Stimulated activated CD8-positive, alpha-beta memory T cell treated with anti-CD3 and anti-CD28 coated beads, Interleukin-2, amount 100 ng/mL, for 1 hour (primary cell): ENCODE measurements at places on chromosomes 16 and 17.

GRCh38 chr17:40373999-40374398 lies 9.5 kb upstream of the GJD3 start:
- DNase-seq = no peak

DNA sequence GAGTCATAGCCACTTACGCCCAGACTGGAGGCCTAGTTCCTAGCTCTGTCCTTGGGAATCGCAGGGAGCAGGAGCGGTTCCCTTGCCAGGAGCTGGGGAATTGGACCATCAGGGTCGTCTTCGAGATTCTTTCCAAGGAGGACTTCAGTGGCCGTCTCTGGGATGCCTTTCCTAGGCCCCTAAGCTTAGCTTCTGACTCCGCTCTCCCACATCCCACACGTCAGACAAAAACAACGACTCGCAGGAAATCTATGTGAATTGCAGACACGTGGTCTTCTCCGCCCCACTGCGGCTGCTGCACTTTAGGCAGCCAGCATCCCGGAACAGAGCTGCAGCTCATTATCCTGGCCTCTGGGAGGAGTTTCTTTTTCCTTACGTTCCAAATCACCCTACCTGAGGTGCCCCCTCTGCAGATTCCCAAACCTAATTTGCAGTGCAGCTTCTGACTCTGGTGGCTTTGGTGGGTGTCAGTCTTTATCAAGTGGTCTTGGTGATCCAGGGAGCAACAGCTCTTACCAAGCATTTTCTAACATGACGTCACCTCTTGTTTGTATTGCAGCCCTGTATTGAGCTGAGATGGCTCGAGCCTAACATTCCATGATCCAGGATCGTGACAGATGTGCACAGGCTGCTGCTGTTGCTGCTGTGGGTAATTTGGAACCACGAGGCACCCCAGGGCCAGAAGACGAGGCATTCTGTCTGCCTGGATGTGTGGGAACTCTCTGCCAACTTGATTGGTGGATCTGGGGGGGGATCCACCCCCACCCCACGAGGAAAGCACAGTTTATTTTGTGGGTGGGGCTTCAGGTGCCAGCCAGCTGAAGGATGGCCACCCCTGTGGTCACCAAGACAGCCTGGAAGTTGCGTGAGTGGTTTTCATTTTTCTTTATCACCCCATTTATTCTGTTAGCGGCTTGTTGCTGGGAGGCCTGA lies 1.1 kb downstream of the KATNB1 start:
- no peak for DNase-seq

- no peak for DNase-seq
These were observed 16.9 kb downstream of the CMC2 start for GRCh38 chr16:80989801-80990200.

GRCh38 chr16:2942045-2942444 lies 22.0 kb upstream of the KREMEN2 start:
- no peak for DNase-seq

- DNase-seq = no peak
These were observed 804 bp downstream of the TGFB1I1 start for GRCh38 chr16:31472709-31473203.

DNA sequence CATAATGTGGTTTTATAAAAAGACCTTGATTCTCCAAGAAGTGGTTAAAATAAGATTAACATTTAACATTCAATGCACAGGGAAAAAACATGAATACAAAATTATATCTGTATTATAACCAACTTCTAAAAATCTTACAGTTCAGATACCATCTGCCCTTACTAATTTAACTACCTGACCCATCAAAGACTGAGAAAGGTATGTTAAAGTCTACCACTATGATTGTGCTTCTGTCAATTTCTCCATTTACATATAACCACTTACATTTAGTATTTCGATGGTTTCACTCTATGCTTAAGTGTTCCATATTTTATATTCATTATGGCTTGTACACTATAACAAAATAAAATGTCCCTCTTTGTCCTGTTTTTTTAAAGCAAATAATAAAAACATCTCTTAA lies 14.6 kb downstream of the AP1G1 start:
- no peak for DNase-seq

GRCh38 chr17:57261084-57261461 lies 4.8 kb downstream of the MSI2 start:
- DNase-seq = no peak

GRCh38 chr16:69123910-69124309 lies 8.5 kb downstream of the CHTF8 start:
- DNase-seq = no peak

- DNase-seq = no peak
These were observed 3.9 kb downstream of the ABCC3 start for GRCh38 chr17:50638606-50638965.

DNA sequence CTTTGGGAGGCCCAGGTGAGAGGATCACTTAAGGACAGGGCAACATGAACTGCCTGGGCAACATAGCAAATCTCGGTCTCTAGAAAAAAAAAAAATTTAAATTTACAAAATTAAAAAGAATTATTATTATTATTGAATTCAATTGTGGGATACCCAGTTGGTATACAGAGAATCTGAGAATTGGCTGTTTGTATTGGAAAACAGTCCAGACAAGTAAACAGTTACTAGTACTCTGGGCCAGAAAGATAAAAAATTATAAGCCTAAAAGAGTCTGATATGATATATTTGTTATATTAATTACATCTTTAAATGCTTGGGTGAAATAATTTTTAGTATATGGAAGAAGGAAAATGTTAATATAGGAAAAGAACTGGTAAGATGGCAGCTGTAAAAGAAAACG lies 15.0 kb downstream of the CCDC47 start:
- DNase-seq = no peak

DNA sequence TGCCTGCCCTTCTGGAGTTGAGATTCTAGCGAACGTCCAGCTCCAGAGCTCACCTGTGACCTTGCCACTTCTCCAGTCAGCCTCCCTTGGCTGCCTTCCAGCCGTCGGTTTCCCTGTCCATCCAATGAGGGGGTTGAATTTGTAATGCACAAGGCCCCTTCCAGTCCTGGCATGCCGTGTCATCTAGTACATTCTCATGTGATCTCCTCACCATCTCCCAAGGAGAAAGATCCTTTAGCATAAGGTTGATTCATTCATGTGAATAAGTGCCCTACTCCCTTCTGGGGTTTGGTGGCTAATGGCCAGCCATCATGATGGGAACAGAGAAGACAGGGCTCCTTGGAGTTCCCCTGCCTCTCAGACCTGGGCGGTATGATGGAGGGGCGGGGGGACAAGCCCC lies 18.9 kb upstream of the ABCC3 start:
- no peak for DNase-seq

- DNase-seq = no peak
These were observed 34.8 kb downstream of the PEMT start for GRCh38 chr17:17556671-17557070.

- no peak for DNase-seq
These were observed 165.2 kb downstream of the VPS53 start for GRCh38 chr17:549177-550040.

DNA sequence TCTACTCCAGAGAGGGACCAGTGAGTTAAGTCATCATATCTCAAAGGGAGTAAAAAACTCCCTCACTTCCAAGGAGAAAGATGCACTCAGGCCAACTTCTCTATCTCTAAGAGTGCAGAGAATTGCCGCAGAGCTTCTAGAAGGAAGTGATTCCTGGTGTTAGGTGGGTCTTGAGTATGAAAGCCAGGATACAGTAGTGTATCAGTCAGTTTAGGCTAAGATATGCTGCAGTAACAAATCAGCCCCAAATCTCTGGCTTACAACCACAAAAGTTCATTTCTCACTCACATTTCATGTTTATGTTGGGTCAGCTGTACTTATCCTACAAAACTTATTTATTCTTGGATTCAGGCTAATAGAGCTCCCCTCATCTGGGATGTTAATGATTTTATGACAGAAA lies 106.3 kb downstream of the HS3ST4 start:
- no peak for DNase-seq

DNA sequence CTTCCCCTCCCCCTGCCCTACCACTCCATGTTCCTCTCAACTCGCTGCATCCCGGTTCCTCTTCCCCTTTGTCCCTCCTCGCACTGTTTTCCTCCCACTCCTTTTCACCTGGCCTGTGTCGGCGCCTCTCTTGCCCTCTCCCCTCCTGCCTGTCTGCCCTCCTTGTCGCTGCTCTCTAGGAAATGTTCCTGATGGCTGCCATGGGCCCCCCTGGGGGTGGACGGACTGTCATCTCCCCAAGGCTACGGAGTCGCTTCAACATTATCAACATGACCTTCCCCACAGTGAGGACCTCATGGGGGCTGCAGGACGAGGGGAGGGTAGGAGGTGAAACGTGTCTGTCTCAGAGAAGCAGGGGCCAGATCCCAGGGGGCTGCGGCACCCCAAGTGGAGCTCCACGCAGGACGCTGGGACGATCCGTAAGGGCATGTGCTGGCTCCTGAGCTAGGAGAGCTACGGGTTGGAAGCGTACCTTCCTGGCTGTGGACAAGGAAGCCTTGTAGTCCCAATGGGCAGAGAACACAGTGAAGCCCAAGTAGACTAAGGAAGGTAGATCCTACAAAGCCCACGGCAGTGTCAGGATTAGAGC lies 39.8 kb upstream of the KDM6B start:
- DNase-seq = no peak

DNA sequence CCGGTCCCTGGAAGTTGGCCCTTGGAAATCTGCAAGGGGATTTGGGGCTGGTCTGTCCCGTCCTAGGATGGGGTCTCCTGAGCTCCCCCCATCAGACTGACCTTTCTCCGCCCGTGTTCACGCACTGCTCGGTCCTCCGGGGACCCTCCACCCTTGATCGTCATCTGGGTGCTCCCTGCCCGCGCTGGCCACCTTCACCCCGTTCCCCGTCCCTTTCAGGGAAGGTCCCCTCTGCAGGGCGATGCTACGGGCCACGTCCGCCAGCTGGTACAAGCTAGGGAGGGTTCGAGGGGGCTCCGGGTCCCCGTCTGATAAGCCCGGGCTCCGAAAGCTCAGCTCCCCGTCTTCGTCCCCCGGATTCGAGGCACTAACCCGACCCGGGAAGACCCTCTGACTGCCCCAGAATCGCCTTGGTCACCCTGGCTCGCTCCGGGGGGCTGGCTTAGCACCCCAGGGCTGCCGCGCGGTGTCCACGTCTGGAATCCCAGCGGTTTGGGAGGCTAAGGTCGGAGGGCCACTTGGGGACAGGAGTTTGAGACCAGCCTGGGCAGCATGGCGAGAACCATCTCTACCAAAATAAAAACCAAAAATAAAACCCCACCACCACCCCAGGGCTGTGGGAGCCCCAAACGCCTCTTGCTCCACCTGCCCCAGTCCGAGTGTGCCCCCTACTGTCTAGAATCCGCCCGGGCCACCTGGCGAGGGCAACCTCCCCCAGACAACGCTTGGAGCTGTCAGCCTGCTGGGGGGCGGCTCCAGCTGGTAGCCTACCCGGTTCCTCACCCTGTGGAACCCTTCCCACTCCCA lies 1.1 kb upstream of the SLC43A2 start:
- DNase-seq = peak; percentile 44

GRCh38 chr16:89144681-89145080 lies 26.9 kb upstream of the CDH15 start:
- no peak for DNase-seq

- DNase-seq = no peak
These were observed 34.1 kb downstream of the TK2 start for GRCh38 chr16:66515596-66516508.
